NCI-H1436 (cell line): ENCODE measurements at places on chromosomes 13 and 19.
A peak's percentile ranks its signal among the peaks of the same experiment; 100 is the strongest.

DNA sequence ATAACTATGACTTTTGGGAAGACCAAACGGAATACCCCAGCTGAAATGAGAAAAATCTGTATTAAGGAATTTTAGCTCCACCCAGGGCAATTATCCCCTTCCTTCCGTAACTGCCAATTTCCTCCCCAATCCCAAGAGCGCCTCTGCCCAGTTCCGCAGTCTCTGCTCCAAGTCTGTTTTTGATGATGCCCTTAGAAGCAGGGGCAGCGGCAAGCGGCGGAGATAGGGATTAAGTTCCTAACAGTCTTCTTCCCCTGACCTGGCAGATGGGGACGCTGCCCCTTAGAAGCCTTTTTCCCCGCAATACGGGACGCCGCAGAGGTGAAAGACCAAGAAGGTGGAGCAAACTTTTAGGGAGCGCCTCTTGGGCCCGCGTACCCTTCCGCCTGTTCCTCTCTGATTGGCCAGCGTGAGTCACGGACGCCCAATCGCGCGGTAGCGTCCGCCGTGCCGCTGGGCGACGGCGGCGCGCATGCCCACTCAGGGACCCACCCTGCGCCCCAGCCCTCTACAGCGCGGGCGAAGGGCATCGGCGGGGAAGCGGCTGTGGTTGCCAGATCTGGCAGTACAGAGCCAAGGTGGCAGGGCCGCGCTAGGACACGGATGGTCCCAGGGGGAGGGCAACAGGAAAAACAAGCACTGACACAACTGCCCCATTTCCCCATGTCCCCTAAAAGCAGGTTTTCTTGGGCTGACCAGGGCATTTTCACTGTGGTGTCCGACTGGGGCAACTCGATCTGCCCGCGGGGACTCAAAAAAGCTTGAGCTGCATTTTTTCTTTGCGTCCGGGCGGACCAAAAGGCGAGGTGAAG is 843 bp upstream of the TDRD3 start:
- peak; percentile 76 for DNase-seq

DNA sequence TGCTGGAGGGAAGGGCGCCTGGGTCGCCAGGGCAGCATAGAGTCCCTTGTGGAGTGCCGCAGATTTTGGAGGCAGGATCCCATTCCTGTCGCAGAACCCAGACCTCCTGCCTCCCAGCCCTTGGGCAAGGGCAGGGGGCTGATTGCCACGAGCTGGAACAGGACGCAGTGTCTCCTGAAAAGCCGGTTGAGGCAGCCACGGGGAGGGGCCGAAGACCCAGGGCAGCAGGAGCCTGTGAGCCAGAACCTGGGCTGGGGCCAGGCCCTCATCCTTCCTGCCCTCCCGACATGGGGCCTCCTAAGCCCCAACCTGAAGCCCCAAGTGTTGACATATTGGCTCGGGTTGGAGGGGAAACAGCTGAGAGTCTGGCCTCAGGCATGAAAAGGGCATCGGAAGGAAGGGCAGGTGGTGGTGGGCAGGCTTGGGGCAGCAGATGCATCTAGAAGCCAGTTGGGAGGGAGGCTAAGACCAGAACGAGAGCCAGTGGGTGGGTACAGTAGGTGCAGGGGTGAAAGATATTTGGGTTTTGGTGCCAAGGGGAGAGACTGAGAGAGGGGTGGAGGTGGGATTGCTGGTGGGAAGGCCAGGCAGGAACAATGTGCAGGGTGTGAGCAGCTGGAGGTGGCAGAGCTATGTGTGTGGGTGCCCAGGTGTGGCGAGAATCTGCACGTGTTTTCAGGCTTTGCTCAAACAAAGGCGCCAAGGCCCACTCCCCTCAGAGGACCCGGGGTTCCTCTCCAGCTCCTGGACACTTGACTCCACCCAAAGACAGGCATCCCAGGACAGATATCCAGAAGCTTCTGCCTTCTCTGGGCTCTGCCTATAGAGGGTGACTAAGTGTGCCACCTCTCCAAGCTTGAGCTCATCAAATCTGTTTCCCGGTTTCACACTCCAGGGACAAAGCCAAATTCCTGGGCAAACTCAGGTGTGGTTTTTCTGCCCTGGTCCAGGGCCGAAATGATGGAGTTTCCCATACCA is 1.4 kb upstream of the SBSN start:
- DNase-seq: no peak

- no peak for DNase-seq
Observed at GRCh38 chr13:104301171-104301975, 1235.2 kb upstream of the SLC10A2 start.

GRCh38 chr19:35347171-35347929 is at the start of gene FFAR1:
Gene FFAR1 (plus strand): TSS chr19:35347902. CDS start chr19:35351552, 3,650 bp downstream.
- no peak for DNase-seq

GRCh38 chr13:26509491-26509890 is 48.0 kb upstream of the WASF3 start:
- no peak for DNase-seq

GRCh38 chr19:2167896-2168618 is 4.3 kb downstream of the DOT1L start:
- DNase-seq: no peak
